Osteocyte (in vitro differentiated cells): ENCODE measurements at places on chromosomes 6 and 20.

DNA sequence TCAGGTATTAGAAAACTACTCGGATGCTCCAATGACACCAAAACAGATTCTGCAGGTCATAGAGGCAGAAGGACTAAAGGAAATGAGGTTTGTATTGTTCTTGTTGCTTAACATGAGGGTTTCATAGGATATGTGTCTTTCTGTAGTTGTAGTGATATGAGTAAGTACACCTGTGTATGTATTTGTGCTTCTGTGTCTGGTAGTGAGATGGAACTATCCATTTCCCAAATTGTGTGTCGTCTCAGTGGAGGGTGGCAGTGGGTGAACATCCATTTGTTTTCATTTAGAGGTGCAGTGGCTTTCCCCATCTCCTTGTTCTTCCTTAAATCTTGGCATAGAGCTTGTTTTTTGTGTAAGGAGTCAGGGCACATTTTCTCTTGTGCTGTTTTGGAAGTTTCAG is 8.2 kb downstream of the ASXL1 start:
- DNase-seq, result no peak

GRCh38 chr6:122770835-122771601 is 8.5 kb upstream of the FABP7 start:
- DNase-seq, result no peak

- no peak for DNase-seq
These were observed 18.6 kb upstream of the SPDEF start for GRCh38 chr6:34574647-34575293.

DNA sequence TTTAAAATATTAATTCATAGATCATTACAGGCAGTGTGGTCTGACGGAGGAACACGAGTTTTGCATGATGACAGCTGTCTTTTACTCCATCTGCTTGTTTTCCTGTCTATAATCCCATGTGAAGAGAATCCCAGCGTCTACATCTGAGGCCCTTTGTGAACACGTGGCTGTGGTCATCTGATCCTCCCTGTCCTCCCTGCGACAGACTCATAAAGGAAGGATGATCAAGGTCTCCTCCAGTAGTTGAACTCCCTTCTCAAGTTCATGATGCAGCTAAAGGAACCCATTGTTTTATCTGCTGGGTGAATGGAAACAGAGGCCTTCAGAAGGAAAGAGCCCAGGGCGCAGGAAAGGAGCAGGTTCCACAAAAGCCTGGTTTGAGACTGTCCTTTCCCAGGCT is 435.8 kb upstream of the JARID2 start:
- no peak for DNase-seq

- DNase-seq, result no peak
These were observed 318.9 kb downstream of the HDGFL1 start for GRCh38 chr6:22888163-22888752.
